ENCODE measurements at places on chromosomes 3 and 15. TPM values are rescaled to one million over a fixed set of nuclear protein-coding genes. Genes with fewer than 3 reads are reported as not detected.

- no peak for DNase-seq
- no peak overlapping the region for H3K27ac ChIP-seq
- no peaks in the 10 kb centered on the region for H3K4me1 ChIP-seq
- no peak overlapping the region for H3K4me3 ChIP-seq
Observed at GRCh38 chr3:37912052-37912733, 50.5 kb downstream of the CTDSPL start.

- no peaks in the 10 kb centered on the region for H3K27me3 ChIP-seq
- H3K4me1 ChIP-seq, result no peaks in the 10 kb centered on the region
- H3K27ac ChIP-seq, result no peak overlapping the region
- no peak for DNase-seq
- H3K36me3 ChIP-seq, result no peaks in the 10 kb centered on the region
Observed at GRCh38 chr3:138748190-138748589, 86.5 kb downstream of the PIK3CB start.

- no peak for DNase-seq
- H3K4me3 ChIP-seq, result no peak overlapping the region
- H3K27me3 ChIP-seq, result 0 out of 2 replicates have a peak, but pooled peaks cover 9% of the 10 kb centered on the region
- no peaks in the 10 kb centered on the region for H3K36me3 ChIP-seq
- H3K27ac ChIP-seq, result no peak overlapping the region
- H3K4me1 ChIP-seq, result no peaks in the 10 kb centered on the region
Observed at GRCh38 chr3:113594066-113594465, 61.7 kb downstream of the SIDT1 start.

Gene SEMA5B
- polyA plus RNA-seq, result not detected

GRCh38 chr3:132242790-132243189, 74.4 kb upstream of the ACP3 start:
- H3K27me3 ChIP-seq, result no peaks in the 10 kb centered on the region
- no peak for DNase-seq
- no peak overlapping the region for H3K4me3 ChIP-seq
- H3K4me1 ChIP-seq, result no peaks in the 10 kb centered on the region
- no peaks in the 10 kb centered on the region for H3K36me3 ChIP-seq

DNA sequence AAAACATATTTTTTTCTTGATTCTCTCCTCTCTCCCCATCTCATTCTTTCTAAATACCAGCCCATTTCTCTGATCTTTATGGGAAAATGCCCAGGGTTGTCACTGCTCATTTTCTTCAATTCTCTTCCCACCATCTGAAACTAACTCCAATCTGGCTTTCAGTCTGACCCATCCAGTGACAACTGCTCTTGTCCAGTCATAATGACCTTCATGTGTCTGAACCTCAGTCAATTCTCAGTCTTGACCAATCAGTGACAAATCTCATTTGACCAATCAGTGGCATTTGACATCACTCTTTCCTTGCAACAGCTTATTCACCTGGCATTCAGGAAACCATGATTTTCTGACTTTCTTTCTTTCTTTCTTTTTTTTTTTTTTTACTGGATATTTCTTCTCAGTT, 15.1 kb downstream of the VEPH1 start:
- peaks cover 23% of the 10 kb centered on the region for H3K4me1 ChIP-seq
- DNase-seq, result no peak
- no peaks in the 10 kb centered on the region for H3K27me3 ChIP-seq
- no peak overlapping the region for H3K4me3 ChIP-seq

Gene PP2D1
- polyA plus RNA-seq, result 0.16 TPM

Gene OSTN
- not detected for polyA plus RNA-seq

Gene CHMP2B
- polyA plus RNA-seq, result 124 TPM

DNA sequence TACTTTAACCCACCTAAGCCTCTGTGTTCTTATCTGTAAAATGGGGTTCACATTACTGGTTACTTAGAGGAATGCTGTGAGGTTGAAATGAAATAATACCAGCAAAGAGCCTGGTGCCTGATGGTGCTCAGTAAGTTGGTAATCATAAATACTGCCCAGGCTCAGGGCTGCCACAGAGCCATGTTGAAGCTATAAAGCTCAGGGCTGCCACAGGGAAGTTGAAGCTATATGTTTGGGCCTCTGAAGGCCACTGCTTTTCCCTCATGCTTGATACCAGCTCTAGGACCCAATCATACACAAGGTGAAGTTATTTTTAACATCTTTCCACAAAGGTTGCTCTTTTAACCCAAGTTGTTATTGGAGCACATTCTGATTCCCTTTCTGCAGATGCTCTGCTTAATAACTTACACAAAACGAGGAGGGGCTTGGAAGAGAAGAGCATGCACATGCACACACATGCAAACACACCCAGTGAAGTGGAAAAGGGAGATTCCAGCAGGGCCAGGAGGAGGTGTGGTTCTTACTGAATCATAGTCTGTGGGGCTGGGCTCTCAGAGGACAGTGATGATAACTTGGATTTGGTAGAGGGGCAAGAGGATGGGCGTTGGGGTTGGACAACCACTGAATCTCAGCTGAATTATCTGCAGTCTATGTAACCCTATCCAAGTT, 17.4 kb downstream of the PARP14 start:
- DNase-seq, result no peak
- H3K4me1 ChIP-seq, result no peaks in the 10 kb centered on the region
- no peaks in the 10 kb centered on the region for H3K36me3 ChIP-seq

GRCh38 chr3:50655009-50655830, 19.5 kb upstream of the DOCK3 start:
- no peak overlapping the region for H3K27ac ChIP-seq
- no peak overlapping the region for H3K4me3 ChIP-seq
- H3K4me1 ChIP-seq, result peaks cover 21% of the 10 kb centered on the region
- no peaks in the 10 kb centered on the region for H3K27me3 ChIP-seq
- H3K36me3 ChIP-seq, result no peaks in the 10 kb centered on the region
- peak; percentile 64 for DNase-seq

DNA sequence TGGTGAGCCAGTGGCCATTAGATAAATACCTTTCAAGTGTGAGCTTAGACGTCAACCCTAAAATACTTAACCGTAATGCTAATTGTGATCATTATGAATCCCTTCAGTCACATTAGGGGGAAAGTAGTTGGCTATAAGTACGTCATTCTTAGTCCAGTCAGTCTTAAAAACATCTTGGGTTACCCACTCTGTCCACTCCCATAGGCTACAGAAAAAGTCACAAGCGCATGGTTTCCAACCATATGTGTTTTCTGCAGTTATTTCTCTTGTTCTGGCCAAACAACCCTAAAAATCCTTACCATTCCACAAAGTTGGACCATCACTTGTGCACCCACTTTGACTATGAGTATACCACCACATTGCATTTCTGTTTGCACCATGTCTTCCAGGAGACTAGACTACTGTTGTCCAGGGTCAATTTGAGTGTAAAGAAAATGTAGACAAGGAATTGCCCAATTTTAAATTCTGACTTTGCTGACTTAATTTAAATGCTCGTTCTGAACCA, 3.3 kb downstream of the RPL15 start:
- H3K27me3 ChIP-seq, result no peaks in the 10 kb centered on the region
- no peak overlapping the region for H3K27ac ChIP-seq
- H3K36me3 ChIP-seq, result peaks cover 31% of the 10 kb centered on the region
- no peak for DNase-seq
- peaks cover 21% of the 10 kb centered on the region for H3K4me1 ChIP-seq
- 0 out of 2 replicates have a peak overlapping the region, but pooled peaks have one; percentile 95 for H3K4me3 ChIP-seq

DNA sequence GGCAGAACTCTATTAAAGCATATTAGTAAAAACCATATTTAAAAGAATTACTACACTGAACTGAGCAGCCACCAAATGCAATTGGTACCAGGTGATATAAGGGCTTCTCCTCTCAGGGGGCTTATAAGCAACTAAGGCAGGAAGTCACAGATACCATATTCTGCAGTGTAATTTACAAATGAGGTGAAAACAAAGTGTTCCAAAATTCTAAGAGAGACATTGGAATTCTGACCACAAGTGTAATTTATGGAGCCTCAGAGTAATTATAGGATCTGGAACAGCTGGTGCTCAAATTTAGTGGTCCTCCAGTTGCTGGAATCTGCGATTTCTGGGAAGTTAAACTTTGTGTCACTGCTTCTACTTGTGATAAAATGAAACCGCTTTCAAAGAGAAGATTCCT, 3.1 kb upstream of the NR1I2 start:
- 0 out of 2 replicates have a peak, but pooled peaks cover 4% of the 10 kb centered on the region for H3K27me3 ChIP-seq
- no peaks in the 10 kb centered on the region for H3K4me1 ChIP-seq
- no peak overlapping the region for H3K27ac ChIP-seq
- H3K36me3 ChIP-seq, result no peaks in the 10 kb centered on the region

GRCh38 chr3:127170814-127171213, 22.1 kb upstream of the PRR23E start:
- H3K4me3 ChIP-seq, result no peak overlapping the region
- no peaks in the 10 kb centered on the region for H3K36me3 ChIP-seq
- H3K27me3 ChIP-seq, result no peaks in the 10 kb centered on the region
- H3K4me1 ChIP-seq, result peaks cover 20% of the 10 kb centered on the region

Gene ITGA11
- polyA plus RNA-seq, result 312 TPM

Gene SCAMP5
- polyA plus RNA-seq, result 0.23 TPM

GRCh38 chr3:120396469-120396868, 47.3 kb upstream of the LRRC58 start:
- H3K27me3 ChIP-seq, result no peaks in the 10 kb centered on the region
- DNase-seq, result no peak
- no peak overlapping the region for H3K27ac ChIP-seq
- peaks cover 82% of the 10 kb centered on the region for H3K36me3 ChIP-seq
- H3K4me1 ChIP-seq, result no peaks in the 10 kb centered on the region

DNA sequence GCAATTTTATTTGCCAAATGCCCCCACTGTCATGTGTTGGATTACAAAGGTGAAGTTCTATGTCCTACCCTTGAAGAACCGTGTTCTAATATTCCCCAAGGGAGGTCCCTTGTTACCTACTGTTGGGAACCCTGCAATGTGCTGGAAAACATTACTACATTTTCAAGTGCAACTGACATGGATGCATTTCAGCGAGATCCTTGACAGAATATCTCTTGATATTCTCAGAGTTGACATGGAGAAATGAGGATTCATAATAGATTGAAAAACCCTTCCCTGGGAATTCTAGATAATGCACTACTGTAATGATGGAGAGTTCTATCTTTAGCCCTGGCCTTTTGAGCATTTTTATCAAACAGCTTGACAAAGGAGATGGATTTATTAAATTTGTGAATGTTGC, 397.4 kb downstream of the FEZF2 start:
- H3K4me3 ChIP-seq, result no peak overlapping the region
- H3K27ac ChIP-seq, result no peak overlapping the region
- DNase-seq, result no peak
- peaks cover 8% of the 10 kb centered on the region for H3K4me1 ChIP-seq
- no peaks in the 10 kb centered on the region for H3K27me3 ChIP-seq

Gene STARD5
- polyA plus RNA-seq, result 12.1 TPM

DNA sequence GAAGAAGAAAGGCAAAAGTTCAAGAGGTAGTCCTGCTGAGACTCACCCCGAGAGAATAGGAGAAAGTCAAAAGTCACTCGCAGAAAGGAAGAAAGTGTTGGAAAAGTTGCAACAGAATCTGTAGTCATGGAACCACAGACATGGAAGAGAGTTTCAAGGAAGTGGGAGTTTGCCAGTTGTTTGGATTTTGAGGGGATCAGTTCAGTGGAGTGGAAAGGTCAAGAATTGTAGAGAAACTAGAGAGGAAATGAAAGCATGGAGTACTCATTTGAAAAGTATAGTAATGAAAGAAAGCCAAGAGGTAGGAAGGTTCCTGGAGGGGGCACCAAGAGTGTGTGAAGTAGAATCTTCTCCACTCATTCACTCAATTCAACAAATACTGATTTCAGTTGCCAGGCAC, 34.7 kb downstream of the SPTSSB start:
- no peak for DNase-seq
- no peak overlapping the region for H3K4me3 ChIP-seq
- H3K4me1 ChIP-seq, result no peaks in the 10 kb centered on the region
- H3K36me3 ChIP-seq, result no peaks in the 10 kb centered on the region
- H3K27ac ChIP-seq, result no peak overlapping the region

Gene ANKRD63
- polyA plus RNA-seq, result not detected

Gene CCDC54
- 0.16 TPM for polyA plus RNA-seq

Gene CKMT1B
- polyA plus RNA-seq, result not detected

- no peak overlapping the region for H3K27ac ChIP-seq
- H3K4me1 ChIP-seq, result no peaks in the 10 kb centered on the region
- no peak overlapping the region for H3K4me3 ChIP-seq
- H3K27me3 ChIP-seq, result no peaks in the 10 kb centered on the region
- no peak for DNase-seq
- H3K36me3 ChIP-seq, result peaks cover 97% of the 10 kb centered on the region
Observed at GRCh38 chr3:58104712-58105111, 96.5 kb downstream of the FLNB start.

Gene GABRB3
- 0.15 TPM for polyA plus RNA-seq

Gene ADGRG7
- not detected for polyA plus RNA-seq

- H3K27me3 ChIP-seq, result peaks cover 52% of the 10 kb centered on the region
- no peak overlapping the region for H3K27ac ChIP-seq
- H3K4me3 ChIP-seq, result no peak overlapping the region
- no peak for DNase-seq
Observed at GRCh38 chr3:10419637-10420232, 85.7 kb downstream of the ATP2B2 start.

GRCh38 chr3:128075522-128076482, 23.6 kb downstream of the SEC61A1 start:
- peak overlapping the region; percentile 43 for H3K4me3 ChIP-seq
- H3K27me3 ChIP-seq, result no peaks in the 10 kb centered on the region
- peaks cover 1% of the 10 kb centered on the region for H3K36me3 ChIP-seq
- peaks cover 36% of the 10 kb centered on the region for H3K4me1 ChIP-seq

Gene ACOX2
- 19.9 TPM for polyA plus RNA-seq

GRCh38 chr3:141876891-141877621, 613 bp downstream of the ATP1B3 start:
- H3K27ac ChIP-seq, result peak overlapping the region; percentile 97
- peak; percentile 77 for DNase-seq
- peaks cover 19% of the 10 kb centered on the region for H3K4me1 ChIP-seq
- H3K27me3 ChIP-seq, result no peaks in the 10 kb centered on the region
- H3K4me3 ChIP-seq, result peak overlapping the region; percentile 85

DNA sequence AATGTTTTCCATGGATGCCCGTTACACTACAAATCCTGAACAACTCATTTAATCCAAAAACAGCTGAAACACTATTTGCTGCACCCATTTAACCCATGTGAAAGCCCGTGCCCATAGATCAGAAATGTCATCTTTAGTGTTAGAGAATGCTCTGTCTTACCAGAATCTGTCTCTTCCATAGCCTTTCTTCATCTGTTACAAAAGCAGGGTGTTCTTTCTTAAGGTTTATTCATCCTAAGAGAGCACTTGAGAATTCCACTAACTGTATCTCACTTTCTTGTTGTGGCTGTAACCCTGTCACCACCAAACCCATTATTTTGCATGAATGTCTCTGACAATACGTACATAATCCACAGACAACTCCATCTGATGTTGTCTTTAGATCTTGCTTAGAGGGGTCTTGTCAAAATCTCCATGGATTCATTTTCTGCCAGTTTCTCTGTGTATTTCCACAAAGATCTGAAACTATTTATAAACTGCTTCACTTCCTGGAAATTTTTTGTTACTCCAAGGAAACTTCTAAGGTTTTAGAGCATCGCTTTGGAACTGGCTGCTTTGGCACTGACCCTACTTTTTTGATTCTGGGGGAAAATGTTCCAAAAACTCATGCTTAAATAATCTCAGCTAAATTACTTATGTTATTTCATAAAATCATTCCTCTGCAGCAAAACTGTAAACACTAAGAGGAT, 167.8 kb upstream of the CCDC54 start:
- no peaks in the 10 kb centered on the region for H3K27me3 ChIP-seq
- H3K36me3 ChIP-seq, result no peaks in the 10 kb centered on the region
- DNase-seq, result no peak
- peaks cover 29% of the 10 kb centered on the region for H3K4me1 ChIP-seq
- no peak overlapping the region for H3K27ac ChIP-seq
- no peak overlapping the region for H3K4me3 ChIP-seq

GRCh38 chr3:127072971-127073783, 90.3 kb downstream of the PLXNA1 start:
- H3K4me1 ChIP-seq, result no peaks in the 10 kb centered on the region
- peaks cover 24% of the 10 kb centered on the region for H3K27me3 ChIP-seq
- no peak for DNase-seq

Measured in GM23248 (cell line).